Caco-2 (cell line): ENCODE measurements at places on chromosomes 5 and 9.

DNA sequence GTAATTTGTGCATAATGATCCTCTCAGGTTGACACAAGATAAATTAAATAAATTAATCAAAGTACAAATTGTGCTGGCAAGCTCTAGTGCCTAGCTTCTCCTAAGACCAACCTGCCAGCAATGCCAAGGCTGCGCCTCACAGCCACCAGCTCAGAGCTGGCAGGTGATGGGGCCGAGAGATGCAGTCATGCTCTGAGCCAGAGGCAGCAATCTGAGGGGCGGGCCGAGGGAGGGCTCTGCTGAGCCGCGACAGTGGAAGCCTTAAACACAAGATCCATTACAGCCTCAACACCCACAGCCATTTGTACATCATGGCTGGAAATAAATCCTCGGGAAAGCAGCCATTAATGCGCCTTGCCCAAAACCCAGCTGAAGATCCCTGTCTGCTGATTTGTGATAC lies 20.3 kb downstream of the MED27 start:
- no peak for DNase-seq

GRCh38 chr5:42015681-42016080 lies 90.6 kb downstream of the FBXO4 start:
- no peak for DNase-seq

DNA sequence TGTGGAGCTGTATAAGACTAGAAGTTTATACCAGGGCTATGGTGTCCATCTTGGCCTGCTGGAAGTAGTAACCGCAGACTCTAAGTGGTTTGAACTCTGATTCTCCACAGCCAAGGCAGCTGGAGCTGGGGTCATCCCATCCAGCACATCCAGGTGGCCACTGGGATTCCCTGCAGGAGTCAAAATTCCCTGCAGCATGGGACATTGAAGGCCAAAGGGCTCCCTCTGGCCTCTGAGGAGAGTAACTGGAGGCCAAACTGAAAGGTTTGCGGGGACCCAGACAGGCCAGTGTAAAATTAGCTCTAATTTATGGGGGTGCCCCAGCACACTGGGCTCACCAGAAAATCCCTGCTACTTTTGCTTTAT lies 12.2 kb upstream of the PRXL2C start:
- no peak for DNase-seq

DNA sequence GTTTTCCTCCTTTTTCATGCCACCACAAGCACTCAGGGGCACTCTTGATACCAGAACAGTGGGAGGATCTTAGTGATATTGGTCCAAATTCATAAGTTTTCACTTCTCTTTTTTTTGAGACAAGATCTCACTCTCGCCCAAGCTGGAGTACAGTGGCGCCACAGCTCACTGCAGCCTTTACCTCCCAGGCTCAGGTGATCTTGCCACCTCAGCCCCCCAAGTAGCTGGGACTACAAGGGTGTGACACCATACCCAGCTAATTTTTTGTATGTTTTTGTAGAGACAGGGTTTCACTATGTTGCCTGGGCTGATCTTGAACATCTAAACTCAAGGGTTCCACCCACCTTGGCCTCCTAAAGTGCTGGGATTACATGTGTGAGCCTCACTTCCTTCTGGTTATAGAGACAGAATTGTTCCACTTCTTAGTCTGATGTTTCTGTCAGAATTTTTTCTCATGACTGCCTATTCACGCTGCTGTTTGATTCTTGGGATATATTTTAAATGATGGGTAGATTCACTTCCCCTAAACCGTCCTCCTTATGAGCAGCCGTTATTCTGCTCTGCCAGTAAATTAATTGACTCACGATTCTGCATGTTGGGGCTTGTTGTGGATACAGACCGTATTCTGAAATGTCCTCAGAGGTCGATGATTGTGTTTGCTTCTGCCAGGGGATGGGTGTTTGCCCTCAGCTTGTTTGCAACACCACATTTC lies 30.8 kb downstream of the MTAP start:
- DNase-seq = no peak

GRCh38 chr5:98085593-98085992 lies 687.9 kb upstream of the RGMB start:
- DNase-seq = no peak

GRCh38 chr9:90189306-90189705 lies 453.3 kb downstream of the DIRAS2 start:
- no peak for DNase-seq
